EH (cell line): ENCODE measurements at places on chromosomes 12 and 14.

DNA sequence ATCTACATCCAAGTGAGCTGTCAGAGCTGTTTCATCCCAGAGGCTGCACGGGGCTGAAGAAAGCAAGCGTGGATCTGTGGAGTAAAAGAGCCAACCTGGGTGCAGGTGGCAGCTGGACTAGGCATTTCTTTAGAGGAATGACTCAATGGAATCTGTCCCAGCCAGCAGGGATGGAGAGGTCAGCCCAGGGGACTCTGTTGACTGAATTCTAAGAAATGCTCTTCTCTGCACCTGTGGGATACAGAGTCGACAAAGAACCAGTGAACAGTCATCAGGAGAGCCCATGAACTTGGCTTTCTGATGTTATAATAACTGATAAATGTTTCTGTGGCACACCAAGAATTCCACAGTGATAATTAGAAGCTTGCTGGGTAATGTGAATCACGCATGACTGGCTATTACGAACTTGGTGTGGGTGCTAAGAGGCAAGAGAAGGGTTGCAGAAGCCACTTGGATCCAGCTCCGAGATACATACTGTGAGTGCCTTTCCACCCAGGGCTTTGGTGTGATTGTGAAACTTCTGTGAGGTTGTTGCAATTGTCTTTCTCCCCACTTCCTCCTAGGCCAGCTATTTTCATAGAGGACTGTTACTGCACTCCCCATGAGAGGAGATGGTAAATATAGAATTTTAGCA, 16.2 kb downstream of the PYGL start:
- DNase-seq, result peak; percentile 87

DNA sequence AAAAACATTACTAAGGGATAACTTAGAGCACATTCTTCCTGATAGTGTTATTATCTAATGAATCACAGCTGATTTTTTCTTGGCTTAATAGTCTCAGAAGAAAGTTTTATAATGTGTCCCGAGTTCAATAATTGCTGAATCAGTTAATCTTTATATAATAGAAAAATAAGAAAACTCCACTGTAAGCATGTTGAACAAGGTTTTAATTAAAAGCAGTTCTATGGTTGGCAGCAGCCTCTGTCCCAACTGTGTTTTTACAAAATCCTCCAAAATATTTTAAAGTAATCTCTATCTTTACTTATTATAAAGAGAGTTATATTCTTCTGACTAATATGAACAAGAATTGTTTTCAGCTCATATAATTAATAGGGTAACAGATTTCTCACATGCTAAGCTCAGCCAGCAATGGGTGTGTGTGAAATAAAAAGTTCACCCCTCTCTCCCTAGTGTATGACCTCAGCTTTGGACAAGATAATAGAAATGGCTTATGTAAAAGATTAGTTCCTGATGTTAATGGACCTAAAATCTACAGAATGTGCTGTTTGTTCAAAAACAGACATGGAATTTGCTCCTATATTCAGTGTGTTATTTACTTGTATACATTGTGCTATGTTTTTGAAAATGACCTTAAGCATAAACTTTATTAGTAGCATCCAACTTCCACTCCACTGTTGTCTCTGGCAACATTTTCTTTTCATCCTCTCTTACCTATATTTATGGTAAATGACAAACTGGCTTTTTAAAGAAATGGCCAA, 67.1 kb upstream of the DCN start:
- DNase-seq, result peak; percentile 34

DNA sequence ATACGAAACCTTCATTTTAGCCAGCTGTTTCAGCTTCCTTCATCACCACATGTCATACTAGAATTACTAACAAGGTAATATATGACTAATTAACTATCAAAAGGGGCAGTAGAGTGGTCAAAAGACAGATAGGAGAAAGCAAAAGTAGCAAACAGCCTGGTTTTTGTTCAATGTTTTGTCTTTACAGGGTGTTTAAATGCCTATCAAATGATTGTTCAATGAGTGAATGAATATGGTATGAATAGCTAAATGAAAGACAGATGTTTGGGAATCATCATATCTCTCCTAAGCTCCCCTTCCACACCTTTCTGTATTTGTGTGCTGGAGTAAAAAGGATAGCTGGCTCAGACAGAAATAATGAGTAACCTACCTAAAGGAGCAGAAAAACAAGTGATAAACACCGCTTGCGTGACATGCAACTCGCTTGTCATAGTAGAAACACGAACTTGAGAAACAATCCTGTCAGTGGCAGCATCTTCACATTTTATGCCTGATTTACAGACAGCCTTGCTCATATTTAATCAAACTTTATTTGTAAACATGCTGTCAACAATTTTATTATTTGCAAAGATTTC, 34.2 kb downstream of the ABCC9 start:
- DNase-seq, result peak; percentile 74

GRCh38 chr12:86721713-86722397, 465.7 kb upstream of the MGAT4C start:
- DNase-seq, result no peak

- DNase-seq, result no peak
Observed at GRCh38 chr12:44653861-44654527, 222.1 kb downstream of the NELL2 start.

- DNase-seq, result no peak
Observed at GRCh38 chr12:3834774-3835173, 38.4 kb downstream of the PARP11 start.

DNA sequence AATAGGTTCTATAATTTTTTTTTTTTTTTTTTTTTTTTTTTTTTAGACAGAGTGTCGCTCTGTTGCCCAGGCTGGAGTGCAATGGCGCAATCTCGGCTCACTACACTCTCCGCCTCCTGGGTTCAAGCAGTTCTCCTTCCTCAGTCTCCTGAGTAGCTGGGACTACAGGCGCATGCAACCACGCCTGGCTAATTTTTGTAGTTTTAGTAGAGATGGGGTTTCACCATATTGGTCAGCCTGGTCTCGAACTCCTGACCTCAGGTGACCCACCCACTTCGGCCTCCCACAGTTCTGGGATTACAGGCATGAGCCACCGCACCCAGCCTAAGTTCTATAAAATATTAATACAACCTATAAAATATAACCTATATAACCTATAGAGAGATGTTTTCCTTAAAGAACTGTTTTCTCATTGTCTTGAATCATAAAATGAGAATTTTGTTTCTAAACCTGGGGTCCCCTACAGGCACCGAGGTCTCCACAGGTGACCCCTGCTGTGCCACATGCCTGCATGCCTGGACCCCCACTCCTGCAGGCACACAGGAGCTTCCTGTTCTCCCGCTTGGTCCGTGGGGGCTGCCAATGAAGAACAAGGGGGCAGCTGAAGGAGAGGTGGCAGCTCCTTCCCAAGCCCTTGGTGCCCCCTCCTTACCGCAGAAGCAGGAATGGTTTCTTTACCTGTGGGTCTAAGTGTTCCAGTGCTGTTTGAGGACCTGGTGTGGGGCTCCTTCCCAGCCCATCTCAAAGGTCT, 70.9 kb upstream of the ZFP36L1 start:
- no peak for DNase-seq

DNA sequence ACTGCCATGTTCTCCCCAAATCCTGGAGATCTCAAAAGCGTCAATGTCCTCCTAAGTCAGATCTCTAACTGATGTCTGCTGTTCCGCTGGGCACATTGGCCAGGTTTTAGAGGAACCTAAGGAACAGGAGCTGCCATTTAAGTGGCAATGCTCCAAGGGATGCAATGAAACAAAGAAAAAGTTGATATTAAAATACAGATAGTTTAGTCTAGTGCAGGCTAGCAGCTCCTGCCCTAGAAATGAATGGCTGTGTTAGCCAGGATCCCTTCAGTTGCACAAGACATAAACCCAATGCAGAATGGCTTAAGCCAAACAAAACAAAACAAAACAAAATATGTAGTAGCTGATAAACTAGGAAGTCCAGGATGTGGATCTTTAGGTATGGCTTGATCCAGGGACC, 144.1 kb downstream of the HMGA2 start:
- DNase-seq, result no peak

DNA sequence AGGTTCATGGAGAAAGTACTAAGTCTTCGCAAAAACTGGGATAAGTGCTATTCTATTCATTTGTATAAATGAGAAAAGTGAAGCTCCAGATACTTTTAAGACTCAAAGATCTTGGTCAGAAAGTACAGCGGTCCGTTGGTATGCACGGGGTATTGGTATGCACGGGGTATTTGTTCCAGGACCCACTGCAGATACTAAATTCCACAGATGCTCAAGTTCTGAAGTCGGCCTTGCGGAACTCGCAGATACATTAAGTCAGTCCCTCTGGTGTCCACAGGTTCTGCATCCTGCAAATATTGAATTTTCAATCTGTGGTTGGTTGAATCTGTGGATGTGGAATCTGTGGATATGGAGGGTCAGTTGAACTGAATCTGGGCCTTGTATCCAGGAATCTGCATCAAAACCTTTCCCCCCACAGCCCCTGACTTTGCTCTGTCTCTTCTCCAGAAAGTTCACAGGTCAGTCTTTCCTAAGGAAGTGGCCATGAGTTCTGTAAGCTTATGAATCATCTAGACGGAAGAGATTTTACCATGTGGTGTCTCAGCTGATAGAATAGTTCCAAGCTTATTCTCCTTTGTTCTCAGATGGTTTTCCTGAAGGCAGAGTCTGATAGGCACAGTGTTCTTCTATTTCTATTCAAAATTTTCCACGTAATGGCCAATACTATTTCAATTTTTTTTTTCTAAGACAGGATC, 274.7 kb downstream of the NEDD1 start:
- no peak for DNase-seq

DNA sequence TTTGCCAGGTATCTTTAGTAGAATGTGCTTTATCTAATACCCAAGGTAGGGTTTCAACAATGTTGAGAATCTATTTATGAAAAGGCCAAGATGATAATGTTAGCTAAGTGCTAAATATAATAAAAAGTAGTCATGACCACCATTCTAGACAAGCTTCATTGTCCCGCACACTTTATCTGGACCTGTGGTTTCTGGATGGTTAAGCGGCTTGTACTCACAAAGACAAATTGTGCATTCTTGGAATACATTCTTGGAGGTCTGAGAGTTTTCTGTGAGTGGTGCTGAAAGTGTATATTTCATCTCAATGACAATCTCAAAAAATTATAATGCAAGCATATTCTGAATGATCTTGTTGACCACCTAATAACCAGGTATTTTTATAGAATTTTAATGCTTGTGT, 646.9 kb downstream of the DIO2 start:
- DNase-seq, result peak; percentile 12

GRCh38 chr12:67073336-67073735, 195.8 kb upstream of the CAND1 start:
- DNase-seq, result no peak

DNA sequence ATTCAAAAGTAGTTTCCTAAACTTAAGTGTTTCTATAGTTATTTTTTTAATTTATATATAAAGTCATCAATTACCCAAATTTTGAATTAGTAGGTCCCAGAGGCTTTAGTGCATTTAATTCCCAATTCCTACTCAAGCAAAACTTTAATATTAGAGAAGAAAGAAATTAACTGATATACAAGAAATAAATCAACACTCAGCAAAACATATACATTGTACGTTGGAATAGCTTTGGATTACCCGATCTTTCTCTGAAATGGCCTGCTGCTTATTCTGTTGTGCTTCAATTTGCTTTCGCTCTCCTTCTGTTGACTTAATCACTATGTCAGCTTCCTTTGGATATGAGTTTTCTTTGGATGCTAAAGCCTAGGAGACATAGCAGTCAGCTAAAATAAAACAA, 18.2 kb downstream of the RPAP3 start:
- no peak for DNase-seq

- peak; percentile 58 for DNase-seq
Observed at GRCh38 chr12:84911271-84912197, 1.1 kb downstream of the SLC6A15 start.

DNA sequence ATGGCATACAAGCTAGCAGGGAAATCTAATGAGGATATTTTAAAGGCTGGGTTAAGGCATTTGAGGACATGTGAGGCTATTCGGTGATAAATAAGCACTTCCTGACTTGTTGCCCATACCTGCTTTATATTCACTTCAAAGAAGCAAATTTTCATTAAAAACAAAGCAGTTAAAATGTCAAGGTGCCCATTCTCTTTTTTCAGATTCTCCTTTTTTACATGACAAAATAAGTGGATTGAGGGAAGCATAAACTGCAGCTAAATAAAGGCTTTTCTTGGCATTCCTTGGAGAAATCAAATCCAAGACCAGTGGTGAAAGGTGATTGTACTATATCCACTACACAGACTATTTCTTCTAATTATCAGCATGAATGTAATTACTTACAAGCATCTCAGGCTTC, 166.9 kb downstream of the PTCSC3 start:
- DNase-seq, result no peak

GRCh38 chr12:24728366-24728765, 220.5 kb downstream of the BCAT1 start:
- DNase-seq, result peak; percentile 37

GRCh38 chr14:102188187-102188586, 48.5 kb downstream of the WDR20 start:
- DNase-seq, result peak; percentile 8

- DNase-seq, result no peak
Observed at GRCh38 chr14:72649603-72650227, 244.2 kb downstream of the DPF3 start.

DNA sequence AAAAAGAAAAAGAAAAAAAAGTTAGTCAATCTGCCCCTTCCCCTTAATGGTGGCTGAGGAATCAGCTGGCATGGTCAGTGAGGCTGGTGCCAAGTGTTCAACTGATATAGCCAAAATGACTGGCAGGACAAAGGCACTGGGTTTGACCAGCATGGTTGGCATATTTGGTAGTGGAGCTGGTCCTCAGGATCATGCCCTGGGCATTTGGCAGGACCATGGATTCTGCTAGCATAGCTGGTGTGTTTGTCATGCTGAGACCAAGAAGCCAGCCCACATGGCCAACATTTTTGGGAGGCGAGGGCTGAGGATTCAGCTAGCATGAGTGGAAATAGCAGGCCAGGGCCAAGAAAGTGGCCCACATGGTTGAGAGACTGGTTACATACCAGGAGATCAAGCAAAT, 136.5 kb downstream of the FBXL14 start:
- peak; percentile 97 for DNase-seq

DNA sequence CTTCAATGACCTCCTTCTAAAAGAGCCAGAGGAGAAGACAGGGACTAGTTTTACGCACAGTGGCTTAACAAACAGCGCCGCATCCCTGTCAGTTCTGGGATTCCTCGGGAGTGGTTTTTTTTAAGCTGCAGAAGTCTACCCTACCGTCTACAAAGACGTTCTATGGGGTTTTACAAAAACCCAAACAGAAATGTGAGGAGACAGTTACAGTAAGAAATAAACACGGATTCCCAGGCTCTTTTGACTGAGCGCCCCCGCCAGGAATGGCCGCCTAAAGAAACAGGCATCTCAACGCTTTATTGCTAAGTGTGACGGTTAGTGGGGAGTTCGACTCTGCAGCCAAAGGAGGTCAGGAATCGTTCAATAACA, 484 bp downstream of the ALKBH1 start:
- DNase-seq, result peak; percentile 66

GRCh38 chr12:110351119-110351518, 52.4 kb downstream of the ANAPC7 start:
- DNase-seq, result no peak
